ENCODE measurements at places on chromosomes 4 and X.

DNA sequence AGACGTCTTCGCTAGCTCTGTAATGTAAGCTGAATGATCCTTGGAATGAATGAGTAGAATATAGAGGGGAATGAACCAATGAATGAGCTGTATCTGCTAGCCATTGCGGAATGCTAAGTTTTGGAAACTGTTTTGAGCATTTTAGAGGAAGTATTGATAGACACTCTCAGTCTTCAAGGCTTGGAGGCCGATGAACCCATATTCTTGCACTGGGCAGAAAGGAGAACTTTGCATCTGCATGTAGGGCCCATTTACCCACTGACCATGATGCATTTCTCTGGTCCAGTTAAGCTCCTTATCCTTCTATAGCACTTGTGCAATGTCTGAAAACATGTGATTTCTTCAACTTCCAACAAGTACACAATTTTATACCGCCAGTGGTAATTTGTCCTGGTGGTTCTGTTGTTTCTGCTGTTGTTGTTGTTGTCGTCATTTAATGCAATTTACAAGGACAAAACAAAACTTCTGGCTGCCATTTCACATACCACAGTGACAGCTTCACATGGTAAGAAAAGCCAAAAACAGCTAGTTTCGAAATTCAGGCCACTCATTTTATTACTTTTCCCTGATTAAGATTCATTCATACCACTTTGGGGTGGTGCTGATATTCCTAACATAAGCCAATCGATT is 85.0 kb upstream of the MTM1 start:
- DNase-seq, result no peak

DNA sequence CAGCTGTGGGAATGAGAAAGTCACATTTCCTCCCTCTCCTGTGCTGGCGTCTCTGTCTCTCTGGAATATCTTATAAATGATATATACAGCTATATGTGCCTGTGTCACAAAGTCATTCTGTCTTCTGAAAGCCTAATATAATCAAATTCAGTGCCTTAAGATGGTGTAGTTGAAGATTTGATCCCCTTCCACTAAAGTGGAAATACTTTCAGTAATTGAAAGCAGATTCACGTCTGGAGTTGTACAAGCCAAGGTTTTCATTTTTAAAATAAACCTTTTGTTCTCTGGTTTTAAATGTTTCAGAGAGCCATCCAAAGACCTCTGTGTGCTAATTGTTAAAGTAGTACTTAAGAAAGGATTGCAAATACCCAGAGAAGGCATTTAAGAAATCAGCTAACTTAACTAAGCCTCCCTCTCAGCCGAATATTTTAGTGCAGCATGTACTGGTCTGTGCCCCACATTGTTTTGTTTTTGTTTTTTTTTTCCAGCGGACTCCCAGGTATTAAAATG is 206.8 kb downstream of the TENM3 start:
- DNase-seq, result no peak

GRCh38 chrX:6163721-6164120 is 64.9 kb downstream of the NLGN4X start:
- DNase-seq, result no peak

GRCh38 chr4:145843148-145843547 is 95.5 kb downstream of the ZNF827 start:
- no peak for DNase-seq

- DNase-seq, result no peak
These were observed 112.5 kb downstream of the RASGEF1B start for GRCh38 chr4:81359207-81359606.

- no peak for DNase-seq
These were observed 2.2 kb upstream of the SRD5A3 start for GRCh38 chr4:55343887-55344286.

GRCh38 chrX:50671661-50672060 is 142.3 kb downstream of the SHROOM4 start:
- no peak for DNase-seq
